ENCODE measurements at places on chromosomes 3 and 15. TPM values are rescaled to one million over a fixed set of nuclear protein-coding genes. Genes with fewer than 3 reads are reported as not detected.

DNA sequence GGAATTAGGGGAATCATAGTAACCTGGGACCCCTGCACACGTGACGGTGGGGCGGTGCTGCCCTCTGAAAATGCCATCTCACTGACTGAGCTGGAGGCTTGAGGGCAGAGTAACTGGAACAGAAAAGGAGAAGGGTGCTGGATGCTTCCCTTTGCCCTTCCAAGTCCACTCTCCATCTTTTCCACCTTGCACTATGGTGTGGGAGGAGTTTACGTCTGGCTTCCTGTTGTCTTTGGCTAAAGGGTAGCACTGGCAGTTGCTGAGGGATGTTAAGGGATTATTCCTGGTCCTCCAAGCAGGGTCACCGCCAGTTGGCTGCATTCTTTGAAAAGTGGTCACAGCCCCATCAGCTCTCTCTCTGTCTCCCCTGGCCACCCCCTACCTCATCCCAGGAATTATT is 129.4 kb upstream of the SNTN start:
- no peaks in the 10 kb centered on the region for H3K36me3 ChIP-seq
- no peaks in the 10 kb centered on the region for H3K4me1 ChIP-seq
- no peak overlapping the region for H3K27ac ChIP-seq
- H3K4me3 ChIP-seq: no peak overlapping the region
- DNase-seq: no peak

- H3K27ac ChIP-seq: no peak overlapping the region
- no peaks in the 10 kb centered on the region for H3K36me3 ChIP-seq
- H3K27me3 ChIP-seq: peaks cover 9% of the 10 kb centered on the region
These were observed 403.0 kb upstream of the ONECUT1 start for GRCh38 chr15:53193149-53193548.

ST6GAL1 gene
- 35.1 TPM for total RNA-seq

MCF2L2 gene
- 1.5 TPM for total RNA-seq

- no peak overlapping the region for H3K4me3 ChIP-seq
- no peaks in the 10 kb centered on the region for H3K36me3 ChIP-seq
- H3K27me3 ChIP-seq: no peaks in the 10 kb centered on the region
These were observed 140.2 kb upstream of the PLXND1 start for GRCh38 chr3:129746629-129747028.

DNA sequence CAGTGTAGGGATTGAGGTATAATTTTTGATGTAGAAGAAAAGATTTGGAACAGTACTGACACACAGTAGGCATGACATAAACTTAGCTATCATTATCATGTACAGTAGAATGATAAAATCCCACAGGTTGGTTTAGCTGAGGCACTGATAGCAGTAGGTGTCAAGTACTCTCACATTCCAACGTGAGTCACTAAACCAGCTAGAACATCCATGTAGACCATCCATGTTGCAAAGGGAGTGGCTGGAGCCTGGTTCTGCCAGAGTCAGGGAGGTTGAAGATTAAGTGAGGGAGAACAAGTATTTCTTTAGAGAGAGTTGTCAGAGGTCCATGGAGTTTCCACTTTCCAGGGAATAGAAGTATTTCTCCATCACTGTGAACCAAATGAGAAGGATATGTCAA is 157.2 kb upstream of the TMEM108 start:
- H3K4me3 ChIP-seq: no peak overlapping the region
- H3K27ac ChIP-seq: no peak overlapping the region
- DNase-seq: no peak
- H3K27me3 ChIP-seq: no peaks in the 10 kb centered on the region
- H3K36me3 ChIP-seq: no peaks in the 10 kb centered on the region

- no peaks in the 10 kb centered on the region for H3K36me3 ChIP-seq
- peak overlapping the region; percentile 29 for H3K27ac ChIP-seq
- no peak for DNase-seq
- peaks cover 47% of the 10 kb centered on the region for H3K4me1 ChIP-seq
- H3K27me3 ChIP-seq: peaks cover 41% of the 10 kb centered on the region
These were observed 112.5 kb downstream of the FOXB1 start for GRCh38 chr15:60116456-60117089.

MOBP gene
- total RNA-seq: not detected

DNA sequence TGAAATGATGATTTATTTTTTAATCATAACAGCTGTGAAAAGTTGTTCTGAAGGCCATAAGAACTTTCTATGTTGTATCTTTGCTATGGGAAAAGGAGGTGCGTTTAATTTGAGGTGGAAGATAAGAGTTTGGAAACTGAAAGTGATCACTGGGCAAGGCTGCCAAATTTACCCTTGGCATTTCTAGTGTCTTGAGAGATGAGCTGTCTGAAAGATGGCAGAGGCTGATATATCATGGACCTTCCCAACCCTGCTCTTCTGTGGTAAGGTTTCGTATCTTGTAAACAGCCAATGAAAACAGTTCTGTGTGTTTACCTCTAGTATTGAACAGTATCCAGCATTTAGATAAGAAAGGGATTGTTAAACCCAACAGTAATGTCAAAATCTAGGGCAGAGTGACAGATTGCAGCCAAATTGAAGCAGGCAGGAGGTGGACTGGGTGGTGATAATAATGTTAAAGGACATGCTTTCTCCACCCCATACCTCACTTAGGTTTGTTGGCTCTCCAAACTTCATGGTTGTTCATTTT is 15.8 kb upstream of the NFKBIZ start:
- peaks cover 12% of the 10 kb centered on the region for H3K4me1 ChIP-seq
- H3K36me3 ChIP-seq: peaks cover 2% of the 10 kb centered on the region
- no peak overlapping the region for H3K27ac ChIP-seq
- DNase-seq: no peak

DNA sequence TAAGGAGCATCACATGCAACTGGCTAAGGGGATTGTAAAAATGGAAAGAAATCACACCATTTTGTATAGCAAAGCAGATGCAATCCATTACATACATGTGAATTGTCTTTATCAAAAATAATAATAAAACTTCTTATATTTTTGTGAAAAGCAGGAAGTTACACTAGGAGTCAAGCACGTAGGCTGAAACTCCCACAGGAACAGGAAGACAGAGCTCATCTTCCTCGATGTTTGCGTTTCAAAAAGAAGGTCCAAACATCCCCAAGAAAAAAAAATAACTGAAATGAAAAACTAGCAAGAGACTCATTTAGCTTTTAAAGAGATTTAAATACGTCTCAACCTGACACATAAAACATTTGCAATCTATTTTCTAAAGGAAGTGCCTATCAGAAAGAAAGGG is 106.6 kb downstream of the TGFBR2 start:
- no peak for DNase-seq
- peaks cover 14% of the 10 kb centered on the region for H3K4me1 ChIP-seq
- peaks cover 2% of the 10 kb centered on the region for H3K36me3 ChIP-seq
- H3K27ac ChIP-seq: no peak overlapping the region
- H3K4me3 ChIP-seq: no peak overlapping the region

DNA sequence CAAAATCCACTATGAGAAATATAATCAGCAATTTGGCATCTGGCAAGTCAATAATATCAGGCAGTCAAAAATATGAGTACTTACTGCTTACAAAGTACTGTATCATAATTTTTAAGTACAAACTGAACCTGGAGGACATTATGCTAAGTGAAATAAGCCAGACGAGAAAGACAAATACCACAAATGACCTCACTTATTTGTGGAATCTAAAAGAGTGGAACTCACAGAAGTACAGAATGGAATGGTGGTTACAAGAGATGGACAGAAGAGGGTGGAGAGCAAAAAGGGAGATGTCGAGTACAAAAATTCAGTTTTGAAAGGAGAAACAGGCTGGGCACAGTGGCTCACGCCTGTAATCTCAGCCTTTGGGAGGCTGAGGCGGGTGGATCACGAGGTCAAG is 12.4 kb downstream of the PCYT1A start:
- H3K27me3 ChIP-seq: no peaks in the 10 kb centered on the region
- DNase-seq: no peak
- peaks cover 13% of the 10 kb centered on the region for H3K36me3 ChIP-seq
- peaks cover 10% of the 10 kb centered on the region for H3K4me1 ChIP-seq
- H3K4me3 ChIP-seq: no peak overlapping the region

DNA sequence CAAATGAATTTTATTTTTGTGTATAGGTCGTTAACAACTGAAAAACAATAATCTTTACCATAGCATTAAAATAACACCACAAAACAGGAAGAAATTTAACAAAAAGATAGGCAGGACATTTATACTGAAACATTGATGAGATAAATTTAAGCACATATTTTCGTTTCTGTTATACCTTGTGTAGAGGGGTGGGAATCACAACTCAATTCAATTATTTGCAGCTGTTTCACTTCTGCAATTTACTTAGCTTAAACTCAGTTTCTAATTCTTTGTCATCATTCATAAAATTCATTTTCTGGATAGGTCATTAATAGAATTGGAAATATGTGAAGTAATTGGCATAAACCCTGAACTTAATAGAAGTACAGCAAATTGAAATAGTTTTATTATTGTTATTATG is 42.3 kb downstream of the TP63 start:
- no peak for DNase-seq
- no peak overlapping the region for H3K4me3 ChIP-seq
- H3K36me3 ChIP-seq: no peaks in the 10 kb centered on the region
- no peak overlapping the region for H3K27ac ChIP-seq
- no peaks in the 10 kb centered on the region for H3K4me1 ChIP-seq

- no peak overlapping the region for H3K27ac ChIP-seq
- H3K36me3 ChIP-seq: no peaks in the 10 kb centered on the region
- H3K27me3 ChIP-seq: no peaks in the 10 kb centered on the region
- DNase-seq: no peak
These were observed 77.4 kb downstream of the STAC start for GRCh38 chr3:36457667-36458066.

GRCh38 chr3:99962703-99963102 is 145.0 kb downstream of the CMSS1 start:
- no peak overlapping the region for H3K27ac ChIP-seq
- no peaks in the 10 kb centered on the region for H3K36me3 ChIP-seq
- no peak overlapping the region for H3K4me3 ChIP-seq
- H3K27me3 ChIP-seq: no peaks in the 10 kb centered on the region
- no peaks in the 10 kb centered on the region for H3K4me1 ChIP-seq

CTXND1 gene
- total RNA-seq: 1.3 TPM

- H3K4me3 ChIP-seq: peak overlapping the region; percentile 11
- no peak for DNase-seq
- H3K4me1 ChIP-seq: peaks cover 38% of the 10 kb centered on the region
- no peaks in the 10 kb centered on the region for H3K36me3 ChIP-seq
- peaks cover 39% of the 10 kb centered on the region for H3K27me3 ChIP-seq
- H3K27ac ChIP-seq: no peak overlapping the region
These were observed 4.6 kb downstream of the EFCC1 start for GRCh38 chr3:129005526-129006303.

ANKRD34C gene
- not detected for total RNA-seq

- H3K27me3 ChIP-seq: no peaks in the 10 kb centered on the region
- no peaks in the 10 kb centered on the region for H3K4me1 ChIP-seq
- H3K27ac ChIP-seq: no peak overlapping the region
- no peak overlapping the region for H3K4me3 ChIP-seq
These were observed 127.0 kb downstream of the PLOD2 start for GRCh38 chr3:146033950-146034349.

SYNPR gene
- not detected for total RNA-seq

- H3K27me3 ChIP-seq: no peaks in the 10 kb centered on the region
- H3K36me3 ChIP-seq: peaks cover 2% of the 10 kb centered on the region
- H3K4me3 ChIP-seq: peak overlapping the region; percentile 91
- no peak for DNase-seq
These were observed 1.5 kb downstream of the WHAMM start for GRCh38 chr15:82810890-82811426.

- DNase-seq: no peak
- H3K36me3 ChIP-seq: no peaks in the 10 kb centered on the region
- no peaks in the 10 kb centered on the region for H3K4me1 ChIP-seq
- no peak overlapping the region for H3K4me3 ChIP-seq
These were observed 929.2 kb upstream of the CFAP20DC start for GRCh38 chr3:59978979-59979378.

- DNase-seq: no peak
- H3K4me3 ChIP-seq: no peak overlapping the region
- peaks cover 5% of the 10 kb centered on the region for H3K36me3 ChIP-seq
These were observed 36.8 kb downstream of the VGLL4 start for GRCh38 chr3:11606865-11607440.

MUSTN1 gene
- 4.1 TPM for total RNA-seq

GRCh38 chr3:161946443-161946960 is 449.9 kb downstream of the OTOL1 start:
- peaks cover 10% of the 10 kb centered on the region for H3K4me1 ChIP-seq
- H3K4me3 ChIP-seq: no peak overlapping the region
- H3K36me3 ChIP-seq: peaks cover 4% of the 10 kb centered on the region
- no peak for DNase-seq
- H3K27me3 ChIP-seq: no peaks in the 10 kb centered on the region
- H3K27ac ChIP-seq: no peak overlapping the region

DNA sequence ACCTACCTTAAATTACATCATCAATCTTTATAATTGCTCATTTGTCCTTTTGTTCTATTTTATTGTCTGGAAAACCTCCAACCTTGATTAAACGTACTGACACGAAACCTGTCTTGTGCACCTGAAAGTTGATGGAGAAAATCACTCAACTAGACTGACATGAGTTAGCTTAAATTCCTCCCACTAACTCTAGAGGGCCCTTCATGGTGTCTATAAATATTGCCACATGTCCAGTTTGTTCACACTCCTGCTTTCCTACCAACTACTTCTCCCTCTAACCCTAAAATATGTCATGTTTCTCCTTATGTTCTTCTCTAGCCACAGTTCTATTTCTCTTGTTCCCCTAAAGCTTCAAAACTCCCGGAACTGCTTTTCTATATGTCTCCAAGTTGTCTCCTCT is 59.8 kb upstream of the SGO1 start:
- no peak for DNase-seq
- H3K27me3 ChIP-seq: no peaks in the 10 kb centered on the region
- H3K27ac ChIP-seq: no peak overlapping the region
- no peaks in the 10 kb centered on the region for H3K36me3 ChIP-seq
- peaks cover 3% of the 10 kb centered on the region for H3K4me1 ChIP-seq
- no peak overlapping the region for H3K4me3 ChIP-seq

GRCh38 chr3:143973259-143974021 is 1.8 kb downstream of the DIPK2A start:
- no peaks in the 10 kb centered on the region for H3K36me3 ChIP-seq
- no peak for DNase-seq
- no peaks in the 10 kb centered on the region for H3K27me3 ChIP-seq
- peak overlapping the region; percentile 81 for H3K27ac ChIP-seq
- peaks cover 39% of the 10 kb centered on the region for H3K4me1 ChIP-seq

- H3K27ac ChIP-seq: no peak overlapping the region
- no peak for DNase-seq
- no peaks in the 10 kb centered on the region for H3K27me3 ChIP-seq
- H3K4me3 ChIP-seq: no peak overlapping the region
- no peaks in the 10 kb centered on the region for H3K36me3 ChIP-seq
These were observed 403.2 kb downstream of the ZIC1 start for GRCh38 chr3:147812186-147812911.

All from neural crest cell (in vitro differentiated cells).